ENCODE measurements at places on chromosomes 3 and 15.
A peak's percentile ranks its signal among the peaks of the same experiment; 100 is the strongest.

GRCh38 chr15:38564557-38565286 lies at the start of gene RASGRP1:
Gene RASGRP1 (minus strand): TSS chr15:38564814. CDS start chr15:38564628, 186 bp downstream.
- peak; percentile 60 for DNase-seq

- DNase-seq, result no peak
Observed at GRCh38 chr3:15215996-15216395, 9.9 kb downstream of the CAPN7 start.

GRCh38 chr3:177982034-177982433 lies 554.2 kb upstream of the KCNMB2 start:
- no peak for DNase-seq

GRCh38 chr3:97872525-97873042 lies 50.8 kb downstream of the CRYBG3 start:
- DNase-seq, result no peak

DNA sequence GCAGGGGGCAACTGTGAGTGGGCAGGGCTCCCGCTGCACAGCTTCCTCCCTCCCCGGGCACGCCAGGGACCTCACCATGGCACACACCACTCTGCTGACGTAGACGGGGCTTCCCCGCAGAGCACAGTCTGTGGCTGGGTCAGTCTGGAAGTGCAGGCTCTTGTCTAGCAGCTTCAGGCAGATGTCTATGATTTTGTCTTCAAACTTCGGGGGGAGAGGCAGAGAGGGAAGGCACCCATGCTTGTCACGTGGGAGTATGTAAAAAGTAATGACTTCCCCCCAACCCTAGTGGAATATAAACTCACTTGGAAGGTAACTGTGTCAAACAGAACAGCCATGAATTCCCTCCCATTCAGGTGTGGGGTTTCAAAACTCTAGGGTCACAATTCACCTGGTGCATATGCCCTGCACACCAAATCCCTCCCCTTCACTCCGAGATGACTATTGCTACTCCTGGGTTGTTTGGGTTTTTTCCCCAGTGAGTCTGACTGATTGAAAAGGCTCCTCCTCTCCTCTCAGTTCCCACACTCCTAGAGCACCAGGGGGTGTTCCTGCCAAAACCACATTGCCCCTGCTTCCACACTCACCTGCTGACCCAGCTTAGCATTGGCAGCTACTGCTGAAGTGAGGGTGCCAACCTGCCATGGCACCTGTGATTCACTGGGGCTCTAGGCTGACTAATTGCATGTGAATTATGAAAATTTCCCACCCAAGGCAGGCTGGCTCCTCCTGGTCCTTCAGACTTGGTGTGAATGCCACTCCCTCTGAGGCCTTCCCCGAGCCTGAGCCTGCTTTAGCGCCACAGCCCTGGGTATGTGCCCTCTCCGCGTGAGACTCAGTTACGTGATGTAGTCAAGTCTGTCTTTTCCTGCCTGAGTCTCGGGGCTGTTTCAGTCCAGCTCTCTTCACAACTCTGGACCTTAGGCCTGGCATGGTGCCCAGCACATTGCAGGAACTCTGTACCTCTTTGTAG lies 13.0 kb downstream of the TGM5 start:
- no peak for DNase-seq

DNA sequence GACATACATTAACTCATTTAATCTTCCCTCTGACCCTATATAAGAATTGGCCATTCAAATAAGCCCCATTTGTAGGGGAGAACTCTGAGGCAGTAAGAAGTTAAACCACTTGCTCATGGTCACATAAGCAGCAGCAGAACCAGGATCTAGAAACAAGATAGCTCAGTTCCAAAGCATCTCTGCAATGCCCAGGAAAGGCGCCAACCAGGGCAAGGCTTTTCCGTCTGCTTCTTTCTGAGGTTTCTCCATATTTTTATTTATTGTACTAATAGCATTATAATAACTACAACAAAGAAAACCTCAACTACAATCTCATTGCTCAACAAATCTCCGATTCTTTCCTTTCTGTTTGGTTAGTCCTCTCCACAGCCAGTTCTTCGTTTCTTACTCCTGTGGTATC lies 4.3 kb upstream of the UBE2E2 start:
- no peak for DNase-seq

DNA sequence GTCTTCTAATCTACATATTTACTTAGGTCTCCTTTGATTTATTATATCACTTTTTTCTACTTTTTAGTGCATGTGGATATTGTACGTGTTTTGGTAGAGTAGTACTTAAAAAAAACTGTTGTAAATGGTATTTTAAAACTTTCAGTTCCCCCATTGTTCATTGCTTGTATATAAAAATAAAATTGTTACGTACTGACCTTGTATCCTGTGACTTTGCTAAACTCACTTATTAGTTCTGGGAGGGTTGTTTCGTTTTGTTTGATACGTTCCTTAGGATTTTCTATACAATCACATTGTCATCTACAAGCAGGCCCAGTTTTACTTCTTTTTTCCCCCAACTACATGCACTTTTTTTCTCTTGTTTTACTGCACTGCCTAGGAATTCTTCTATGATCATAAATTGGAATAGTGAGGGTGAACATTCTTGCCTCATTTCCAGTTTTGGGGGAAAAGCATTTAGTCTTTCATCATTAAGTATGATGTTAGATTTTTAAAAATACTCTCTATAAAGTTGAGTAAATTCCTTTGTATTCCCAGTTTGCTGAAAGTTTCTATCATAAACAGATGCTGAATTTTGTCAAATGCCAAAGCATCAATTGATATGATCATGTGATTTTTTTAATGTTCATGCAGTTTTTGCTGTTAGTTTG lies 33.5 kb upstream of the ACKR4 start:
- no peak for DNase-seq

DNA sequence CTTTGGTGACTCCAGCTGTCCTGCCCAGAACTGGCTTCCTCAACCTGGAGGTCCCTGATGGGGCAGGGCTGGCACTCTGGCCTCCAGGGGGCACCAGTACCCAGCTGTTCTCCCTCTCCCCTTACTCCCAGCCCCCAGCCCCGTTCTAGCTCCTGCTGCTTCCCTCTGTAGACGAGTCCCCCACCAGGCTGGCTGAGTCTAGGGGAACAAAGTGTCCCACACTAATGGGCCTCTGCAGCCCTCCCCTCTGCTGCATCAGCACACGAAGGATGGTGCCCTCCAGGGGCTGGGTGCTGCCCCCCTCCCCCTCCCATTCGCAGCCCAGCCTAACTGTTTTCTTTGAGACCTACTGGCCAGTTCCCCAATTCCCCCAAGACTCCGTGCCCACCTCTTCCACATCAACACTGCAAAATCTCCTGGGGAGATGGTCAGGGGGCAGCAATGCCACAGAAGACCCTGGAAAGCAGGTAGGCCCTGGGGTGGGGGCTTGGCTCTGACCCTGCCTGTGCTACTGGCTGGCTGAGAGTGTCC lies 4.2 kb downstream of the RHCG start:
- DNase-seq, result no peak

GRCh38 chr3:111373239-111373638 lies 168.8 kb upstream of the CD96 start:
- DNase-seq, result no peak

GRCh38 chr15:75065851-75066509 lies 42.6 kb downstream of the PPCDC start:
- no peak for DNase-seq

DNA sequence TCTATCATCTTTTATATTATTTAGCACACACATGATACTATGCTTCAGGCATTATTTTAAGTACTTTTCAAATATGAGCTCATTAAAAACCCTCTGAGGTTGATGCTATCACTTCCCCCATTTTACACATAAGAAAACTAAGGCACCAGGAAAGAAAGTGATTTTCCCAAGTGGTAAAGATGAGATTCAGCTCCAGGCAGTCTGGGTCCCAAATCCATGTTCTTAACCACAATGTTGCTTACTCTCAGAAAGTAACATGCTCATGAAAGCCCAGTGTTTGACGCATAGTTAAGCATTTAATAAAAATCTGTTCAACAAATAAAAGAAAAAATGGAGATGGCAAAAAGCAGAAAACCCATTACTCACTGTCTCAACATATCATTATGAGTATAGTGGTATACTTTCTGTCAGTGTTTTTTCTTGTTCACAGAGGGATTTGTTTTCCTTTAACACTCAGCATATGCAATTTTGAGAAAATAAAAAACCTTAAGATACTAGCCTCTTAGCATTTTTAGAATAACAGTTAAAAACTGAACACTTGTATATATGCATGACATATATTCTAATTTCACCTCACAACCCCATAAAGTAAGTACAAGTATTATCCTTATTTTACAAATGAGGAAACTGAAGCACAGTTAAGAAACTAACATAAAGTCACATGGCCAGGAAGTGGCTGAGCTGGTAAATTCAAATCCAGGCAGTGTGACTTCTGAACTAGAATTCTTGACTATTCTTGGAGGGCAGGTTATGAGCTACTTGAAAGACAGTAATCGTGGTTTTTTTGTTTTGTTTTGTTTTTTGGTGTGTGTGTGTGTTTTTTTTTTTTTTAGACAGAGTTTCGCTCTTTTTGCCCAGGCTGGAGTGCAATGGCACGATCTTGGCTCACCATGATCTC lies 10.4 kb downstream of the PEAK1 start:
- no peak for DNase-seq

DNA sequence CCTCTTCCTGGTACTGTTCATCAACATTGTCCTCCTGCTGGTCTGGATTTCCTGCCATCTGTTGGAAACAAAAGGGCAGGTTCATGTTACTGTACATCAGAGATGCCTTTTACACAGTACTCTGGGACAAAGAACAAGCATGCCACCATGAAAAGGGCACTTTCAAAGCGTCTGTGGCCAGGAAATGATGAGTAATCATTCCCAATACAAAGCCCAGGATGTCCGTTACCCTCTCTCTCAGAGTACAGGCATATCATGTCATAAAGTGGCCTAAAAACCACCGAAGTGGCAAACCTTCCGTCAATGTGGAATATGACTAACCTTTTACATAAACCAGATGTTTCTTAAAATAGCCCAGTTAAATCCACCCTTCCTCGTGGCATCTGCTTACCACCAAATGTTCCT lies 71.2 kb downstream of the GOLIM4 start:
- DNase-seq, result no peak

GRCh38 chr15:70147178-70147760 lies 49.6 kb upstream of the TLE3 start:
- no peak for DNase-seq

GRCh38 chr3:112789787-112790186 lies 56.9 kb downstream of the CD200R1L start:
- no peak for DNase-seq

- no peak for DNase-seq
Observed at GRCh38 chr3:24951180-24951579, 456.5 kb upstream of the THRB start.

Data from GM12892 (cell line).